ENCODE measurements at places on chromosomes 6 and 20.

- no peak for DNase-seq
These were observed 18.5 kb downstream of the RNF144B start for GRCh38 chr6:18405477-18406293.

GRCh38 chr20:12531626-12532025, 477.1 kb upstream of the SPTLC3 start:
- no peak for DNase-seq

DNA sequence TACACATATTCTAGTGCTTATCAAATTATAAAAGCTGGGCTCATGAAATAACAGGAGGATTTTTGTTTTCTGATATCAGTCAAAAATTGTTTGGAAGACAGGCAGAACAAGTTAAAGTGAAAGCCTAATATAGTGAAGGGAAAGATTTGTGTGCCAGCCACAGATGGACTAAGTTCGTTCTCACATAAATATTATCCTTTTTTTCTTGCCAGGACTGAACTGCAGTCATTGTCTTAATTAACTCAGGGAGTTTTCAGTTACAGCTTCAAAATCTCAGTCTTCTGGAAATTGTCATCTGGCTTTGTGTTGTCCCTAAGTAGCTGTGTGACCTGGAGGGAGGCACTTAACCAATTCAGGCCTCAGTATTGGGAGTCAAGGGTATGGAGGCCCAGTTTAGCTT, 40.7 kb downstream of the PLCB4 start:
- DNase-seq: no peak

- DNase-seq: no peak
These were observed 28.3 kb downstream of the TREM1 start for GRCh38 chr6:41258196-41258493.

- no peak for DNase-seq
These were observed 21.0 kb downstream of the COL11A2 start for GRCh38 chr6:33171016-33171879.

DNA sequence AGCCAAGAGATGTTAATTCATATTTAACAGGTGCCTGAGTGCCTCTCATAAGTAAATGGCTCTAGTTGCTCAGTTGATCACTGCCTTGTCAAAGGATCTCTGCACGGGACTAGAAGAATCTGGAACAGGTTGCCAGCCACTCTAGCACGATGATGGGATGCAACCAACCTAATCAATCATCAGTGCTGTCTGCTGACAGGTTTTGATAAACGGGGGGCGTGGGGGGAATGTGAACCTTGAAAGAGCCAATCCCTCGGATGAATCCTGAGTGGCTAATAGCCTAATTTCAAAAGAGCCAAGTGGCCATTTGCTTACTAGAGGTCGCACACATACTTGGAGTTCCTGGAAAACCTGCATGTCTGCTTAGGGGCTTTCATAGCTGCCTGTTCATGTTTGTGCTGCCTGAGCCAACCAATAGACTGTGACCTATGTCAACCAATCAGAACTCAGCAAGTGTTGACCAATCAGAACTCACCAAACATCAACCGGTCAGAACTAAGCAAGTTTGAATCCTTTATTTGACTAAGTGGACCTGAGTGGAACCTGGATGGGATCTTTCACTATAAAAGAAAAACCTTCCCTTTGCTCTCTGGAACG, 43.5 kb upstream of the ECI2 start:
- no peak for DNase-seq

- DNase-seq: no peak
These were observed 535 bp upstream of the ABCF1 start for GRCh38 chr6:30570740-30571074.
